Activated CD8-positive, alpha-beta memory T cell treated with anti-CD3 and anti-CD28 coated beads for 4 hours (primary cell): ENCODE measurements at places on chromosomes 12 and 14.

GRCh38 chr14:76500011-76500410 lies 124.1 kb downstream of the ESRRB start:
- no peak for DNase-seq

DNA sequence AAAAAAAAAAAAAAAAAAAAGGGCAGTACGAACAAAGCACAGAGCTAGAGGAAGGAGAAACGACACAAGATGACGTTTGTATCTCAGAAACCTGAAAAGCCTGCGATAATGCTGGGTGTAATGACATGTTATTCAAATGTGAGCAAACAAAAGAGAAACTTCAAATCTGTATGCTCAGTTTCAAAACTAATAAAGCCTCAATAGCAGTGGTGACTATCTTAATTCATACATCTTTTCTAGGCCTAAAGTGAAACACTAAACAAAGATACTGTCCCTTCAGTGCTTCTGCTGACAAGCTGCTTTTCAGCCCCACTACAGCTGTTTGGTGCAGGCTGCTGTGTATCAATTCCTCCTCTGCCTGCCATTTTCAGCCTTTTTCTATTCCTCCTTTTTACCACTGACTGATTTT lies 15.8 kb downstream of the ITPR2 start:
- no peak for DNase-seq

DNA sequence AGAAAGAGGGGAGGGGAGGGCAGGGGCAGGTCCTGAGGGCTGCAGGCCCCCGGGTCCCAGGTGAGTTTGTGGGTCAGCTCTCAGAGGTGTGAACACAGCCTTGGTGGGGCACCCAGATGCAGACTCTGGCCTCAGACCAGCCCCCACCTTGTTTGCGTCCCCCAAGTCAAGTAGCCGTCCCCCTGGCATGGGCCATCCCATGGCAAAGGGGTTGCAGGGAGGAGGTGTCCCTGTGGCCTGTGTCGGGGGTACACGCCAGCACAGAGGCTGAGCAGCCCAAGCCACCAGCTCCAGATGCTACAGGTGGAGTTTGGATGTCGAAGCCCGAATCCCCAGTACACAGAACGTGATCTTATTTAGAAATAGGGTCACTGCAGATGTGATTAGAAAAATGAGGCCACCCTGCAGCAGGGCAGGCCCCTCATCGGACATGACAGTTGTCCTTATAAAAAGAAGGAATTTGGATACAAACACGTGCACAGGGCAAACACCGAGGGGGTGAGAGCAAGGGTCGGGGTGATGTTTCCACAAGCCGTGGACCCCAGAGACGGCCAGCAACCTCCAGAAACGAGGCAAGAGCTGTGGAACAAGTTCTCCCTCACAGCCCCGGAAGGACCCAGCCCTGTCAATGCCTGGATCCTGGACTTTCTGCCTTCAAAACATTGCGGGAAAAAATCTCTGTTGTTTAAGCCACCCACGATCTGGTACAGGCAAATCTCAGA lies 141.2 kb upstream of the C14orf180 start:
- no peak for DNase-seq

DNA sequence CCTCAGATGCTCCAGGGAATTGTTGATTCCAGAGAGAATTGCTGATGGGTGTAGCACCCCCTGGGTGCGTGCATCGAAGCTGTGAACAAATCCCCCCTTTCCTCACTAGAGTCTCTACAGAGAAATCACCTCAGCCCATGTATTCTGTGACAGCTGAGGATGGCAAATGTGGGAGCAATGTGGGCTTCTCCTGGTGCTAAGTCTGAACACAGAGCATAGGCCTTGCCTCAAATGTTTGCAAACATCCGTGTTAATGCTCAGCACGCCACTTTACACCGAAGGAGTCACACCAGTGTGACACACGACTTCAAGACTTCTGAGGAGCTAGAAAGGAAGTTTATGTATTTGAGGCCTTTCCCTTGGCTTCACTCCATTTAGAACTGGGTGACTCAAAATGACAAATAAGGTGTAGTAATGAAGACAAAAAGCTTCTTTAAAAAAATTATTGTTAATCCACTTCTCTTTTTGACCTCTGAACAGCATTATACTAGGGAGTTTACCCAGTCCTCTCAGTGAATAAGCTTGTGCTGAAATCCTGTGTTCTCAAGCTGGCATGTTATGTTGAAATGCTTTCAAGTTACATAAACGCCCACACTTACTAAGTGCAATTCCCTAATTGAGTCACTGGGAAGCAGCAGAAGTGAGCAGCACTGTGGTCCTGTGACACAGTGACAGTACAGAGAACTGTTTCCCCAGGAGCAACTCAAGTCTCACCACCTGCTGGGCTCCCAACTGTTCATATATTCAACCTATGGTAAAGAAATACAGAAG lies 92.9 kb downstream of the FAR2 start:
- no peak for DNase-seq

- no peak for DNase-seq
These were observed 36.0 kb downstream of the MAP3K9 start for GRCh38 chr14:70773182-70773862.

- no peak for DNase-seq
These were observed 6.9 kb downstream of the KRT4 start for GRCh38 chr12:52806821-52807543.

DNA sequence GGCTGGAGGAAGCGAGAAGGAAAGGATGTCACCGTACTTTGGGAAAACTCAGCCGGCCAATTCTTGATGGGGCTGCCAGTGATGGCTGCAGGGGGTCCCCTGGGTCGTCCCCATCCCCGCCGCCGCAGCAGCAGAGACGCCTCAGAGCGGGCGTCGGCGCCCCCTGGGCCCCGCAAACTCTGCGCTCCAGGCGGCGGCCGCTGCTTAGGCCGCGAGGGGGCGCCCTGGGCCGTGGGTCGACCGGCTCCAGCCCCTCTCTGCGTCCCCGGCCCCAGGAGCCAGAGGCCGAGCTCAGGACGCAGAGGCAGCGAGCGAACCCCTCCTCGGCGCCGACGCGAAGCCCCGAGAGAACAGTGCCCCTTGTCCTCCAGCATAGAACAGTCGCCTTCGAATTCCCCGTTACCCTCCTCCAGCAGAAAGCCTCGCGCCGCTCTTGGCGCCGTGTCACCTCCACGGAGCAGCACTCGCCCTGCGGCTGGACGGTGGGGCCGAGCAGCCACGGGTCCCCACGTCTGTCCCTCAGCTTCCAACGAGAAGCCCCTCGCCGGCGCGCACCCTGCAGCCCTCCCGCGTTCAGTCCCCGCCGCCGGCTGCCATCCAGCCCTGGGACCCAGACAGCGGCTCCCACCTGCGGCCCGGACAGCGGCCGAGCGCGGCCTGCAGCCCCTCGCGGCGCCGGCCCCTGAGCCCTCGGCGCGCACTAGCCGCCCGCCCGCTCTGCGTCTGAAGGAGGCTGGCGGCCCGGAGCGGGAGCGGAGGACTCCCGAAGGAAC lies 106.6 kb downstream of the PRICKLE1 start:
- DNase-seq: no peak

DNA sequence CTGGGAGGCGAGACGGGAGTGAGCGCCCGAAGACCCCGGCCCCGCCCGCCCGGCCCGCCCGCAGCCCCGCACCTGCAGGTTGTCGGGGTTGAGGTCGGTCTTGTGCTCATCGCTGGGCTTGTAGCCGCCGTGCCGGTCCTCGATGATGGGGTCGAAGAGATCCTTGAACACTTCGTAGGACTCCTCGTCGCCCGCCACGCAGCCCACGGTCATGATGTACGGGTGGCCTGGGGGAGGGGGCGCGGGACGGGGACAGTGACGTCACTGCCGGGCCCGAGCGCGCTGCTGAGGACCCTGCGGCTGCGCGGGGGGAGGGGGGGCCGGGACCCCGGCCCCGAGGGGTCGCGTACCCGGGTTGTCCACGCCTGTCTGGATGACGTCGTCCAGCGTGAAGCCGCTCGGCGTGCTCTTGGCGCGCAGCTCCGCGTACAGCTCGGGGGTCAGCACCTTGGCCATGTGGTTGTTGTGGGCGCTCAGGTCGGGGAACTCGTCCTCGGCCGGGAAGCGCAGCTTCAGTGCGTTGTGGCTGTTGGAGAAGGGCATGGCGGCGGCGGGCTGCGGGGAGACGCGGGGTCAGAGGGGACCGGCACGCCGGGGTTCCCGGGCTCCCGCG lies 573 bp downstream of the CKB start:
- no peak for DNase-seq

- DNase-seq: no peak
These were observed 223.0 kb downstream of the SLC6A15 start for GRCh38 chr12:84689638-84690037.

GRCh38 chr12:107586256-107586970 lies 99.2 kb upstream of the PWP1 start:
- DNase-seq: no peak

DNA sequence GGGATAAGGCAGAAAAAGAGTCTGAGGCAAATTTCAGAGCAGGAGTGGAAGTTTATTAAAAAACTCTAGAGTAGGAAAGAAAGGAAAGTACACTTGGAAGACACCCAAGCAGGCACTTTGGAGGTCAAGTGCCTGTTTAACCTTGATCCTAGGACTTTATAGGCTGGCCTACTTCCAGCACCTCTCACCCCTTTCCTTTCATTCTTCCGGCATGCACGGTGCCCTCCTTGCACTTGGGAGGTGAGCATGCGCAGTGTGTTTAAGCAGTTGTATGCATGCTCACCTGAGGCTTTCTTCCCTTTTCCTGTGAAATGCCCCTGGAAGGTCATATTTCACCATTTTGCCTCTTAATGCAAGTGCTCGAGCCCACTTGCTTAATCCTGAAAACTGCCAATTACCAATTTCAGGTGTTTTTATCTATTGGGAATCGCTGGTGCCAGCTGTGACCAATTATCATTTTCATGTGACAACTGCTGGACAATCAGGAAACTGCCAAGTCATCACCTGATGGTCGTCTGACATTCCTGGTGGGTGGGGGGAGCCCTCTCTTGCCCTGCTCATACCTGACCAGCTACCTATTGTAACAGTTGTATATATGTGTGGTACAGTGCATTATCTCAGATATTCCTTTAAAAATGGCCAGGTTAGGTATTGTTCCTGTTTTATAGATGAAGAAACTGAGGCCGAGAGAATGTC lies 53.5 kb downstream of the SUDS3 start:
- DNase-seq: no peak

DNA sequence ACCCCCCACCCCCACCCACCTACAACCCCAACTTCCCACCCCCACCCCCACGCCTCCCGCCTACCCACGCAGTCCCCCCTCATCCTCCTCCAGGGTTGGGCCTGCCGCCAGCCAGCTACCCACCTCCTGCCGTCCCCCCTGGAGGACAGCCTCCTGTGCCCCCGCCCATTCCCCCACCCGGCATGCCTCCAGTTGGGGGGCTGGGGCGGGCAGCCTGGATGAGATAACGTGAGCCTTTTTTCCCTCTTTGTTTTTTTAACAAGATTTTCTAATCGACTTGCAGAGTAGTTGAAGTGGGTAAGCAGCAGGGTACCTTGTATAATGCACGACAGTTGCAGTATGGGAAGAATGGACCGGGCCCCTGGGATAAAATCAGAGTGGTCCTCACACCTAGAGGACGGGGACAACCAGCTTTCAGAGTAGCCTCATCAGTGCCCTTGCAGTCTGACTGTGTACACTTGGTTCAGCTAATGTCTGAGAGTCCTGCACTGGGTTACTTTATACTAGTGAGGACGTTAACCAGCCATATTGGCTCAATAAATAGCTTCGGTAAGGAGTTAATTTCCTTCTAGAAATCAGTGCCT lies 29.4 kb downstream of the CCNK start:
- DNase-seq: no peak

DNA sequence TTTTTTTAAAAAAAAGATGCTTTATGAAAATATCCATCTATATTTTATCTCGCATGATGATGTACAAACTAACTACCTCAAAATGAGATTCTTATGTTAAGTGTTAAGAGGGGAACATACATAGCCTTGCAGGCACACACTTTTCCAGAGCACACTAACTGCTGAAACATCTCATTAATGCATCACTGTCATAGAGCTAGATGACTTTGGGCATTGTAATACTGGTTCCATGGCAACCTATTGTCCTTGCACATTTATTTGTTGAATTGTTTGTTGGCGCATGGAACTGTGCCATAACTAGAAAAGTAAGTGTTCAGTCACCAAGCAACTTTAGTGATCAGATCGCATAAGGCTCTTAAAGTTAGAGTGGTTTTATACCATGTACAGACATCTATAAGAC lies 348.3 kb downstream of the GALC start:
- DNase-seq: no peak

DNA sequence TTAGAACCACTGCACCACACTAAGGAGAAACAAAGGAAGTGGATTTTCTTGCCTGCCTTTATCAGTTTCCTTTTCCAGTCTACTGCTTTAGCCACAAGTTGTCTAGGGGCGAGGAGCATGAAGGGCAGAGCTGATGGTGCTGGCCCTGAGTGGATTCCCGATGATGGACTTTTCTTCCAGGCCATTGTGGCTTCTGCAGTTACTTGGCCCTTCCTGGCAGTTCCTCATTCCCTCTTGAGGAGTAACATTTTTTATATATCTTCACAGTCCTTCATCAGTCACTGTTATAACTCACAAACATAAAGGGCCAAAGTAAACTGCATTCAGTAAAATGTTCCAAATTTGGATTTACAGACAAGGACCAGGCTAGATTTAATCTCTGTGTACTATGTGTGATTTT lies 61.2 kb upstream of the SRSF5 start:
- DNase-seq: no peak

DNA sequence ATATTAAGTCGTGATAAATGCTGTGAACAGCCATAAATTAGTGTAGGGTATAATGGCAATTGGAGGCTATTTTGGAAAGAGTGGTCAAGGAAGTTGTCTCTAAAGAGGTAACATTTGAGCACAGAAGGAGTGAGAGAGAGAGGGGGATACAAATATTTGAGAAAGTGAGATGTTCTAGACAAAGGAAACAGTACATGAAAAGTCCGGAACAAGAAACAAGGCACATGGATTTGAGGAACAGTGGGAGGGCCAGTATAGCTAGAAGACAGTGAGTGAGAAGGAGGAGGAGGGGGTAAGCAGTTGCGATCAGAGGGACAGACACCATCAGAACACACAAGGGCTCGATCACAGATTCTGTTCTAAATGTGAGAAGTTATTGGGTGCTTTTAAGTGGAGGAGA lies 20.1 kb upstream of the RNASE12 start:
- no peak for DNase-seq

DNA sequence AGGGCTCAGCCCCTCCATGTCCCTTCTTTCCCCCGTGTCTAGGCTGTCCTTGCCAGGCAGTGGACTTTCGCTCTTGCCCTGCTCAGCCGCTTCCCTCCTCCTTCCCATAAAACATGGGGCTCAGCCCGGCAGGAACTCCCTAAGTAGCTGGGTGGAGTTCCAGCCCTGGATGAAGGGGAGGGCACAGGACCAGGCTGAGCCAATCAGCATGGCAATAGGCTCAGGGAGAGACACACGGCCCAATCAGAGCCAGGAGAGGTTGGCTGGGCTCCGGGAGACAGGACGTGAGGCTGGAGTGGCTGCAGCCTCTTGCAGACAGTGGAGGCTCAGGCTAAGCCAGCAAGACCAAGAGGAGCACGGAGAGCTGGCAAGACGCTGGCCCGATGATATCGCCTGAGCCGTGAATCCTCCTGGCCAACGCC lies 54.3 kb downstream of the GALNT9 start:
- DNase-seq: no peak

GRCh38 chr14:70696026-70696425 lies 54.3 kb downstream of the TTC9 start:
- DNase-seq: no peak

GRCh38 chr12:57725851-57726150 lies 12.7 kb downstream of the AGAP2 start:
- DNase-seq: no peak

- DNase-seq: no peak
These were observed 20.2 kb downstream of the PRKCH start for GRCh38 chr14:61341275-61342206.

GRCh38 chr12:42935756-42936155 lies 346.2 kb upstream of the PRICKLE1 start:
- no peak for DNase-seq

- DNase-seq: no peak
These were observed 56.3 kb downstream of the SPPL3 start for GRCh38 chr12:120847814-120848213.

- no peak for DNase-seq
These were observed 50.7 kb downstream of the BCAT1 start for GRCh38 chr12:24898185-24898584.
